Hematopoietic multipotent progenitor cell treated with erythropoietin and hydrocortisone succinate and interleukin-3 and kit ligand, for 4 days (in vitro differentiated cells): ENCODE measurements at places on chromosomes 13 and 19.

DNA sequence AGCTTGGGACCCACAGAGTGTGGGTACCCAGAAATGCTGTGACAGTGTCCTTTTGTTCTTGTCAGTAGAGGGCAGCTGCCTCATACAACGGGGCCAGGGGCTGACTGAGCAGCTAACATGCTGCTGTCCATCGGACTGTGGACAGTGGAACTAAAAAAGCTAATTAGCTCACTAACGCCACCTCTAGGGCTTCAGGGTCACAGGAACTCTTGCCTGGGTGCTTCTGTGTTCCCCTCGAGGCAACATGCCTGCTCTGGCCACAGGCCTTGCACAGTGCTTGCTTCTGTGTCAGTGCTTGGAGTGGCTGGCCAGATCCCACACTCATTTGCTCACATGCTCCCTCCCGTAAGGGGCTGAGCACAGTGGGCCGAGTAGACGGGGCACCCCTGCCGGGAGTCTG, 377.0 kb downstream of the OLFM4 start:
- no peak for DNase-seq

DNA sequence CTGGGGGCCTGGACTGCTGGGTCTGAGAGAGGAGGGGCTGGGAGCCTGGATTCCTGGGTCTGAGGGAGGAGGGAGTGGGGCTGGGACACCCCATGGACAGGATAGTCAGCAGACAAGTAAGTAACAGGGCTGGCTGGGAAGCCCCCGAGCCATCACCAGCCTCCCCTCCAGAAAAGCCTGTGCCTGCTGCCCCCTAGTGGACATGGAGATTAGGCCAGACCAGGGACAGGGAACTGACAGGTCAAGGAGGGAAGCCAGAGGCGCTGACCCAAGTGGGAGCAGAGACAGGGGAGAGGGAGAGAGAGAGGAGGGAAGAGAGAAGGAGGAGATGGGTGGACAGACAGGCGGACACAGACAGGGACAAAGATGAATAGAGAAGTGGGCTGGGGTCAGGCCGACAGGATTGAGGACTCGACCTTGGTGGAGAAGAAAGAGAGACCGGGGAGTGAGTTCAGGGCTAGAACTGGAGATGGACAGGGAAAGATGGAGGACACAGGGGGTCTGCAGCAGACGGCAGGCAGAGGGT, 6.7 kb upstream of the ERFL start:
- DNase-seq: peak; percentile 83

DNA sequence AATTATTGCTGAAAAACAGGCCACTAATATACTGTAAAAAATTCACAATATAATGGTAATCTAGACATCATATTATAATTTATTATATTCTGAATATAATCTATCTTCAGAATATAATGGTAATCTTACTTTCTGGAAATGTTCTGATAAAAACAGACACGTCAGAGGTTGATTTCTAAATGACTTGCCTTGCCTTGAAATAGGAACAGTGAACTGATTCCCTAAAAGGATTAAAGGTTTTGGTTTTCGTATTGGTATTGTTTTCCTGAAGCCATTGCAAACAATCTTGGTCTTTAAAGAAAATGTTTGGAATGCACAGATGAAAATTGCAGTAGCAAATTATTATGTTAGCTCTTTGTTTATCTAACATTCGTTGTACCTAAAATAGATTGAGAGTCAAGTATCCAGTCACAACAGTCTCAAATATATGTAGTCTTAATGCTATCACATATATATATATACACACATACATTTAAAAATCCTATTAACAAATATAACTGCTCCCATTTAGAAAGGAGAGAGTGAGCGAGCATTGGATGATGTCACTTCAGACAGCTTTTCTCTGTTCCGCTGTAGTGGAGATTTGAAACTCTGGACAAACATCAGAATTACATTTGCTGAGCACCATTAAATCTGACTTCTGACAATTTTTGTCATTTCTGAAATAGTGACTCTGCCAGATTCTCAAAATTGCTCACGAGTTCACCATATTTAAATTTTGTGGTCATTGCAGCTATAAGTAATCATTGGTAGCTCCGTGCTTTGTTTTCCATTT, 1.7 kb downstream of the ITM2B start:
- DNase-seq: no peak

DNA sequence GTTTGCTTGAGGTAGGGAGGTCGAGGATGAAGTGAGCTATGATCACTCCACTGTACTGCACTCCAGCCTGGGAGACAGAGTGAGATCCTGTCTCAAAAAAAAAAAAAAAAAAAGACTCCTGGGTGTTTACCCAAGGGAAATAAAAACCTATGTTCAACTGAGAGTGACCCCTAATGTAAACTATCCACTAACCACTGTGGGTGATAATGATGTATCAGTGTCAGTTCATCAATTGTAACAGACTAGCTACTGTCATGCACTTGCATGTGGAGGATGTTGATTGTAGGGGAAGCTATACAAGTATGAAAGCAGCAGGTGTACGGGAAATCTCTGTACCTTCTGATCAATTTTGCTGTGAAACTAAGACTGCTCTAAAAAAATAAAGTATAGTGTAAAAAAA, 2.6 kb upstream of the CIB3 start:
- no peak for DNase-seq

DNA sequence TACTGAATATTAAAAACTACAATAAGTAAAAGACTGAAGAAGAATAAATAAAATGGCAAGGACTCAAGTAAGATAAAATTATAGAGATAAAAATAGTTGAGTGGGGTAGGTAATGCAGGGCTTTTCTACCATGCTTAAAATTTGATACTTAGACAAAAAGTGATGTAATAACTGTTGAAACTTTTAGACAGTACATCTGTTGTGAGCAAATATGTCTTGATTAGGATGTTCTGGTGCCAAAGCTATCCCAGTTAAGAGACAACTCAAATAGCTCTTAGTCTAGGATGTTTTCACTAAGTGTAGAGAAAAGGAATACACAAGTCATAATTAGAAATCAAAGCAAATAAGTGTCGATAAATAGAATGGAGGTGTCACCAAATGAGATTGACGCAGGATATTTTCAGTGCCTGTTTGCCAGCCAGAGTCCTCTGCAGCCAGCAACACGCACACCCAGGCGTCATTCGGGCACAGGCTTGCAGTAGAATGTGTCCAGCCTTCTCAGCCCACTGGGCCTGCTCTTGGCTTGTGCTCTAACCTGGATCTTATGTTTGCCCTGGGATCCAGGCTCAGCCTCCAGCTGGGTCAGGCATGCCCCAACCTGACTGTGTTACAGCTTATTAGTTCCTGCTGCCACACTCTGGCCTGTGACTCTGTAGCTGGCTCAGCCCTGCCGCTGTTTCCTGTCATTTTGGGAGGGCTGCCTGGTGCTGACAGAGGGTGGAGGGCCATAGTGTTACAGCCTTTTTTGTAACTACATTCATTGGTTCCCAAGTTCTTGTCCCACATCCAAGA, 766.2 kb downstream of the PCDH17 start:
- no peak for DNase-seq

GRCh38 chr19:29378543-29379080, 147.2 kb upstream of the VSTM2B start:
- DNase-seq: no peak

DNA sequence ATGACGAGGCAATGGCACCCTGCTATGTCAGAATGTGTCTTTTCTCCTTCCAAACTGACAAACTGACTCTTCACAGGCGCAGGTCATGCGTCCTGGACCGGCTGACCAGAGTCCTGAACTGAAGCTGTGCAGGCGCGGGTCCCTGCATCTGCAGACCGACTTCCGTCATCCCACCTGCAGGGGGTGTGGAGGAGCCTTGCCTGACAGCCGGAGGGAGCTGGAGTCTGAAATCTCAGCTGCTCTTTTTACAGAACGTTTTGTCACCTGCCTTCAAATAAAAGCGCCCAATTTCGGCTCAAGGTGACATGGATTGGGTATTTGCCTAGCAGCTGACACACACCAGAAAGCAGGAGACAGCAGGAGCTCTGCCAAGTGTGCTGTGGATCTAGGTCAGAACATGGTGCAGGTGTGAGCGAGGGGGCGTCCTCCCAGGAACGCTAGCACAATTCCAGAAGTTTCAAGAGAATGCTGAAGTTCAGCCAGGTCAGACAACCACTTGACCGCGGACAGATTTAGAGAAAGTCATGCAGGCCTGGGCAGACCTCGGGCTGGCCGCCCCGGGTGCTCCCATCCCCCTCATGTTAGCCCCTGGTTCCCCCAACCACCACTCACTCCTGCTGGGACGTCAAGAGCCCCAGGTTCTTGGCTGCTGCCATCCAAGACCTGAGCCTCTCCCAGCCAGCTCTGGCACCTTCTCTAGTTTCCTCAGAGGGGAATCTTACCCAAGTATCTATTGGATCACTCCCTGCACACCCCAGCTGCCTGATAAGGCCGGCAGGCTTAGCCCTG, 32.8 kb downstream of the ELL start:
- peak; percentile 36 for DNase-seq

DNA sequence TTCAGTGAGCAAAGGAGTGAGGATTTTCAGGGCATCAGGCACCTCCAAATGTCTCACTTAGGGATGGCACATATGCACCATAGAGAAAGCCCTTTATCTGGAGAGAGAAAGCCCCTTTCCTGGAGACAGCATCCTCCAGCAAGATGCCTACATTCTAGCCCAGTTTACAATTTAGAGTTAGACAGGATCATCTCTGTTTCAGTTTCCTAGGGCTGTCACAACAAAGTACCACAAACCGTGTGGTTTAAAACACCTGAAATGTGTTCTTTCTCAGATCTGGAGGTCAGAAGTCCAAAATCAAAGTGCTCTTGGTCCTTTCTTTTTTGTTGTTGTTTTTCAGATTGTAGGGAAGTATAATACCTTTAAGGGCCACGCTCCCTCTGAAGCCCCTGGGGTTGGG, 61.8 kb downstream of the MBNL2 start:
- DNase-seq: no peak

- peak; percentile 4 for DNase-seq
These were observed 56.0 kb downstream of the F2RL3 start for GRCh38 chr19:16944626-16945363.

GRCh38 chr19:6406401-6406800, 13.4 kb upstream of the GTF2F1 start:
- DNase-seq: no peak

- DNase-seq: no peak
These were observed 681 bp upstream of the ZNF606 start for GRCh38 chr19:58003174-58003828.

DNA sequence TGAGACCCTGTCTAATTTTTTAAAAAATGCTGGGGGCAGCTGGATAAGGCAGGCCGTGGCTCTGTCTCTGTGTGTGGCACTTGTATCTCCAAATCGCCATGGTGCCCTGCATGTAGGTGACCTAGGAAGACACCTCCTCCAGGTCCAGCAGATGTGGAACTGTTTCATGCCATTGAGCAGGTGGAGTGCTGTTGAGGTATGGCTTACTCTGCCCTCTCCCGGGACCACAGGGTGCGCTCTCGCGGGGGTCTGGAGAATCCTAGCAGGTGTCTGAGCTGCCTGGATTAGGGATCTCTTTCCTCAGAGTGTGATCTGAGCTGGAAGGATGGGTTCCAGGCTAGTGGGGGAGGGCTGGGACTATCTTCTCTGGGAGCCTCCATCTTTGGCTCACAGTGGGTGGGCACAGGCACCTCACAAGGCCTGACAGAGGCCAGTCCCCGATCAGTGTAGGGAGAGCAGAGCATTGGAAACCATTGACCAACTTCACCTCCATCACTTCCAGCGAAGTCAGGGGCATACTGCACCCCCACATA, 67.7 kb upstream of the TM9SF2 start:
- no peak for DNase-seq

DNA sequence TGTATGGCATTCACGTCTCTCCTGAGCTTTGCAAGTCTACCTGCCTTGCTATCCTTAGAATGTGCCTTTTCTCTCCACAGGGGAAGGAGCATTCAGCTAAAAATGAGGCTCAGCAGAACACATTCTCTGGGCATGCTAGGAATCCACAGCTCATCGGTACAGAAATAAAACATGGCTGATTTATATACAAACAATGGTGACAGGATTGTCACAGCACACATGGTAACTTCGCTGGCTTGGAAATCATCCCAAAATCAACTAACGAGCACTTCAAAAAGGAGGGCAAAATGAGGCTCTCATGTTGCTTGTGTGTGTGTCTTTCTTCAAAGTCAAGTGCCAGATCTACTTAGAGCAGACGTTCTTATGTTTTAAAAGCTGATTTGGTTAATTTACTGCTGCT, 373.0 kb downstream of the FGF14 start:
- DNase-seq: no peak

DNA sequence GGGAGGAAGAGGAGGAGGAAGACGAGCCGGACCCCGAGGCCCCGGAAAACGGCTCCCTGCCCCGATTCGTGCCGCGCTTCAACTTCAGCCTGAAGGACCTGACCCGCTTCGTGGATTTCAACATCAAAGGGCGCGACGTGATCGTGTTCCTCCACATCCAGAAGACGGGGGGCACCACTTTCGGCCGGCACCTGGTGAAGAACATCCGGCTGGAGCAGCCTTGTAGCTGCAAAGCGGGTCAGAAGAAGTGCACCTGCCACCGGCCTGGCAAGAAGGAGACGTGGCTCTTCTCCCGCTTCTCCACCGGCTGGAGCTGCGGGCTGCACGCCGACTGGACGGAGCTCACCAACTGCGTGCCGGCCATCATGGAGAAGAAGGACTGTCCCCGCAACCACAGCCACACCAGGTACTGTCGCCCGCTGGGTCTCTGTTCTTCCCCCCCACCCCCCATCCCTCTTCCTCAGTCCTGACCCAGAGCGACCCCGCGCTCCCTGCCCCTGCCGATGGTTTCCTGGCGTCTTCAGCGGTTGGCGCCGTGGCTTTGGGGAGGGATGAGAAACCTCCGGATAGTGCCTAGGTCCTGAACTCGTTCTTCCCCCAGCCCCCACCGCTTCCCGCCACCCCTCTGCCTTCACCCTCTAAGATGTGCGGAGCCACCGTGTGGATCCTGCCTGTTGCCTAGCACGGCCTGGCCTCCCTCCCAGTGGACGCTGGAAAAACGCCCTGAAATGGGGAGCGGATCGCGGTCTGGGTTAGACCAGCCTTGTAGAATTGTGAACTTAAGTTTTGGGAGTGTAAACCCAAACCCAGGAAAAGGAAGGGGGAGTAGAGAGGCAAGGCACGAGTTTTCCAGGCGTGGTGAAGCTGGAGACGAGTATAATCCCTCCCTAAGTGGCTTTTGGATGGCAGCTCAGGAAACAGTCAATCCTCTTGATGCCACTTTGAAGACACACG, 1.5 kb downstream of the HS6ST3 start:
- DNase-seq: peak; percentile 4

GRCh38 chr13:26236296-26236695, 14.2 kb upstream of the RNF6 start:
- no peak for DNase-seq

- peak; percentile 77 for DNase-seq
These were observed 45.3 kb downstream of the LRCH1 start for GRCh38 chr13:46598140-46598819.
